Left ventricle myocardium inferior (tissue), 1 donor: ENCODE measurements at places on chromosomes 2 and 18. TPM values are rescaled to one million over a fixed set of nuclear protein-coding genes. Genes with fewer than 3 reads are reported as not detected.

- peaks cover 73% of the 10 kb centered on the region for H3K4me1 ChIP-seq
- DNase-seq: no peak
- no peaks in the 10 kb centered on the region for H3K27me3 ChIP-seq
- H3K4me3 ChIP-seq: no peak overlapping the region
These were observed 27.2 kb downstream of the ATP8B1 start for GRCh38 chr18:57775937-57776336.

GRCh38 chr18:27253571-27253970, 68.5 kb upstream of the CHST9 start:
- H3K27me3 ChIP-seq: no peaks in the 10 kb centered on the region
- H3K36me3 ChIP-seq: no peaks in the 10 kb centered on the region
- H3K4me1 ChIP-seq: no peaks in the 10 kb centered on the region
- H3K27ac ChIP-seq: no peak overlapping the region

- no peak for DNase-seq
- H3K27me3 ChIP-seq: no peaks in the 10 kb centered on the region
- H3K36me3 ChIP-seq: no peaks in the 10 kb centered on the region
- no peak overlapping the region for H3K4me3 ChIP-seq
- H3K4me1 ChIP-seq: peaks cover 4% of the 10 kb centered on the region
These were observed 21.2 kb downstream of the QPCT start for GRCh38 chr2:37365669-37366068.

GRCh38 chr2:73961823-73962615, 22.7 kb upstream of the TET3 start:
- H3K27me3 ChIP-seq: no peaks in the 10 kb centered on the region
- H3K27ac ChIP-seq: no peak overlapping the region
- H3K36me3 ChIP-seq: peaks cover 37% of the 10 kb centered on the region
- DNase-seq: no peak

- DNase-seq: no peak
- no peak overlapping the region for H3K27ac ChIP-seq
- peaks cover 79% of the 10 kb centered on the region for H3K27me3 ChIP-seq
- H3K4me3 ChIP-seq: no peak overlapping the region
These were observed 3.5 kb downstream of the DCDC2C start for GRCh38 chr2:3706892-3707291.

GRCh38 chr2:172516299-172516698, 39.6 kb upstream of the PDK1 start:
- H3K4me1 ChIP-seq: no peaks in the 10 kb centered on the region
- H3K27me3 ChIP-seq: no peaks in the 10 kb centered on the region
- H3K4me3 ChIP-seq: no peak overlapping the region
- no peak overlapping the region for H3K27ac ChIP-seq

GRCh38 chr2:29293830-29294438, 178.7 kb downstream of the CLIP4 start:
- no peaks in the 10 kb centered on the region for H3K4me1 ChIP-seq
- DNase-seq: no peak
- H3K4me3 ChIP-seq: no peak overlapping the region
- H3K27me3 ChIP-seq: peaks cover 87% of the 10 kb centered on the region
- no peak overlapping the region for H3K27ac ChIP-seq

- H3K27me3 ChIP-seq: no peaks in the 10 kb centered on the region
- peaks cover 58% of the 10 kb centered on the region for H3K4me1 ChIP-seq
- no peak overlapping the region for H3K27ac ChIP-seq
These were observed 57.5 kb downstream of the FHOD3 start for GRCh38 chr18:36354989-36355388.

DNA sequence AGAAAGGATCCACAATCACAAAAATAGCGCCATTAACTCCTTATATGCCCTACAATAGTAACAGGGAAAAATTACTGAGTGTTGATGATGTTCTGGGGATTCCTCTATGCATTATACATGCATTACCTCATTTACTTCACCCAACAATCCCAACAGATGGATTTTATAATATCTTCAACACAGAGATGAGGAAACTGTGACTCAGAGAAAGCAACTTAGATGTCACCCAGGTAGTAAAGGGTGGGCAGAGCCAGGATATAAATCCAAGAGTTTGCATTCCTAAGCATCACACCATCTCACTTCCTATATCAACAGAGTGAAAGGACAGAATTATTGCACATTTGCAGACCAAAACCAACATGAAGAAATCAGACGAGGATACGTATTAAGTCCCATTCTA, 144.2 kb downstream of the TCF4 start:
- no peak overlapping the region for H3K27ac ChIP-seq
- no peaks in the 10 kb centered on the region for H3K27me3 ChIP-seq
- peaks cover 48% of the 10 kb centered on the region for H3K4me1 ChIP-seq
- peaks cover 3% of the 10 kb centered on the region for H3K36me3 ChIP-seq
- no peak for DNase-seq
- H3K4me3 ChIP-seq: no peak overlapping the region

DNA sequence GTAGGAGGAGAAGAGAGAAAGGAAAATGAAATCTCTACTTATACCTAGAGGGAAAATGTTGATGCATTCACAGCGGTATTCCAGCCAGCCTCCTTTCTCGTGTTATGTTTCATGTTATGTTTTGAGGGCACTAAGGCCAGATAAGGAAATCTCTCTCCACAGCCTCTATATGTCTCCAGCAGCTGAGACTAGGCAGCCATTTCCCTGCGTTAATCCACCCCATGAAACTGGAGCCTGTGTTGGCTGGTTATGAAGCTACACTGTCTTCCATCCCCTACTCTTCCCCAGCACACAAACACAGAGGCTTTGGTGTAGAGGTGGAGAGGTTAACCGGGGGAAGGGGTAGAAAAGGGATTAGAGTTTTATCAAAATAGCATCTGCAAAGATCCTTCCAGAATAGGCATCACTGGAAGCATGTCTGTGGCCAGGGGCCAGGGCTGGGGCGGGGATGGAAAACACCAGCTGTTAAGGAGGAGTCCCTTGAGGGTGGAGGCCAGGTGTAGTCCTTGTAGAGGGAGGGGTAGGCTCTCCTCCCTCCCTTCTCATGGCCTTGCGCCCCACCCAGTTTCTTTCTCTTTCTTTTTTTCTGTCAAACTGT, 100.9 kb upstream of the TNP1 start:
- no peaks in the 10 kb centered on the region for H3K36me3 ChIP-seq
- no peak overlapping the region for H3K27ac ChIP-seq
- no peak overlapping the region for H3K4me3 ChIP-seq
- no peak for DNase-seq

DNA sequence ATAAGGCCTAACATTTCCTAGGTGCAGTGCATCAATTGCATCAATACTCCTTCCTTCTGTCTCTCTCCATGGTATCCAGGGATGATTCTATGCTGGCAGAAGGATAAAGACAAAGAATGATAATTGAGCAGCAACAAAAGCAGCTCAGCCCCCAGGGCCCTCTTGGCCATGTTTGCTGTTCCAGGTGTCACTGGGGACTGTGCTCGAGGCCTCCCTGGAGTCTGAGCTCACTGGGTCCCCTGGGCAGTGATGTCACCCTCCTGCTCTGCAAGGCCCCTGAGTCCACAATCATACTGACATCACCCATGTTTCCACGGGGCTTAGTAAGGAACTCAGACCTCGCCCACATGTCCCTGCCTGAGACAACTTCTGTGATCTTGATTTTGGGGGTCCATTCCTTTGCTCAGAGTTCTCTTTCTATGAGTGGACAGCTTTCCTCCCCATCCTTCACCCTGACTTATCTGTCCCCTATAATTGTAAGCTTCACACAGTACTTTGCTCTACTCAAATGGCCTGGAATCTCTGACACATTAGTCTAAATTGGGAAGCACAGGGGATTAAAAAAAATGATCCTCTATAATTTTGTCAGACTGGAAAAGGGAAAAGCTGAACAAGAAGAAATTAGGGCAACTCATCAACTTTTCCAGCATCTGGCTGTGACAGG, 15.8 kb upstream of the EXOC6B start:
- no peaks in the 10 kb centered on the region for H3K36me3 ChIP-seq
- no peaks in the 10 kb centered on the region for H3K27me3 ChIP-seq
- no peak overlapping the region for H3K4me3 ChIP-seq
- no peaks in the 10 kb centered on the region for H3K4me1 ChIP-seq

GRCh38 chr2:84897773-84898172, 7.7 kb upstream of the TMSB10 start:
- H3K27ac ChIP-seq: peak overlapping the region; percentile 67
- no peaks in the 10 kb centered on the region for H3K36me3 ChIP-seq
- DNase-seq: no peak
- H3K4me3 ChIP-seq: no peak overlapping the region
- peaks cover 32% of the 10 kb centered on the region for H3K4me1 ChIP-seq
- no peaks in the 10 kb centered on the region for H3K27me3 ChIP-seq

DNA sequence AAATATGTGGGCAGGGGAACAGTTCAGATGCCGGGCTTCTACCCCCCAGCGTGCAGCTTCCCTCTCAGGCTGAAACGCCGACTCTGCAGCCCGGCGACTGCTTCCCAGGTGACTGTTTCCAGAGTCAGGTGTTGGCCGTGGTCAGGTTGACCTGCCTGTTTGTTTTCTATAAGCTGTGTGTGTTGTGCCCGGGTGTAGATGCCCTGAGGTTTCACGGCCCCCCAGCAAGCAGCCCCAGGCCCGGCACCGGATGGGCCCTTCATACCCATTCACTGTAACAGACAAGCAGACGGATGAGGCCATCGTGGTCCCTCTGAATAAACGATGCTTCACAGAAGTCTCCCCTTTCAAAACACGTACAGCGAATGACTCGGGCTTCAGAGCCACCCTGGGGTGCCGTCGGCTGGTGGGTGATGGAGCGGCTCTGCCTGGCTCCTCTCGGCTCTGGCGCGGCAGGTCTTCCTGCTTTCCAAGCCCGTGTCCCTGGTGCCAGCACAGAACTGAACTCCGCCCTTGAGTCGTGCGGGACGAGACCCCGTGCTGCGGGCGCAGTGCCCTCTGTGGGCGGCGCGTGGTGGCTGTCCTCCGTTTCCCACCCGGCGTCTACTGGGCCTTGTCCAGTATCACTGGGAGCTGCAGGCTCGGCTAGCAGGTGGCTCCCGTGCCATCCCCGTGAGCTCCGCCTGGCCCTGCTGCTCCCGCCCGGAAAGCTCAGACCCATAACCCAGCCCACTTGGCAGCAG, 15.0 kb upstream of the KCNG2 start:
- H3K36me3 ChIP-seq: no peaks in the 10 kb centered on the region
- peaks cover 2% of the 10 kb centered on the region for H3K4me1 ChIP-seq
- H3K4me3 ChIP-seq: no peak overlapping the region
- H3K27me3 ChIP-seq: peaks cover 76% of the 10 kb centered on the region
- no peak for DNase-seq

GRCh38 chr2:128970332-128971116, 651.9 kb upstream of the HS6ST1 start:
- H3K36me3 ChIP-seq: no peaks in the 10 kb centered on the region
- H3K27me3 ChIP-seq: peaks cover 15% of the 10 kb centered on the region
- H3K27ac ChIP-seq: no peak overlapping the region
- DNase-seq: no peak
- no peak overlapping the region for H3K4me3 ChIP-seq
- H3K4me1 ChIP-seq: no peaks in the 10 kb centered on the region

GRCh38 chr2:204574486-204574885, 29.2 kb downstream of the PARD3B start:
- no peak overlapping the region for H3K4me3 ChIP-seq
- no peaks in the 10 kb centered on the region for H3K36me3 ChIP-seq
- no peak overlapping the region for H3K27ac ChIP-seq
- H3K27me3 ChIP-seq: no peaks in the 10 kb centered on the region
- H3K4me1 ChIP-seq: peaks cover 12% of the 10 kb centered on the region
- DNase-seq: no peak

DNA sequence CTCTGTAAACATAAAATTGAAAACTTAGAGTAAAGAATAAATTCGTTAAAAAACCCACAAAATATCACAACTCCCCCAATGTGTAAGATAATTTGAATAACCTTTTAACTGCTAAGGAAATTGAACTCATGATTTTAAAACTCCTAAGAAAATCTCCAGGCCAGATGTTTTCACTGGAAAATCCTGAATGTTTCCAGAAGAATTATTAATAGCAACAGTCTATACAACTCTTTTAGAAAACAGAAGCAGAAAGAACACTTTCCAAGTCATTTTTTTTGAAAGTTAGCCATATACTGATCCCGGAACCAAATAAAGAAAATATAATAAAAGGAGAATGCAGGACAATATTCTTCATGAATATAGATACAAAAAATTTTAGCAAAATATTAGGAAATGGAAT, 165.6 kb downstream of the ACOXL start:
- H3K4me1 ChIP-seq: no peaks in the 10 kb centered on the region
- peaks cover 23% of the 10 kb centered on the region for H3K27me3 ChIP-seq
- no peak overlapping the region for H3K27ac ChIP-seq
- no peaks in the 10 kb centered on the region for H3K36me3 ChIP-seq
- DNase-seq: no peak

DNA sequence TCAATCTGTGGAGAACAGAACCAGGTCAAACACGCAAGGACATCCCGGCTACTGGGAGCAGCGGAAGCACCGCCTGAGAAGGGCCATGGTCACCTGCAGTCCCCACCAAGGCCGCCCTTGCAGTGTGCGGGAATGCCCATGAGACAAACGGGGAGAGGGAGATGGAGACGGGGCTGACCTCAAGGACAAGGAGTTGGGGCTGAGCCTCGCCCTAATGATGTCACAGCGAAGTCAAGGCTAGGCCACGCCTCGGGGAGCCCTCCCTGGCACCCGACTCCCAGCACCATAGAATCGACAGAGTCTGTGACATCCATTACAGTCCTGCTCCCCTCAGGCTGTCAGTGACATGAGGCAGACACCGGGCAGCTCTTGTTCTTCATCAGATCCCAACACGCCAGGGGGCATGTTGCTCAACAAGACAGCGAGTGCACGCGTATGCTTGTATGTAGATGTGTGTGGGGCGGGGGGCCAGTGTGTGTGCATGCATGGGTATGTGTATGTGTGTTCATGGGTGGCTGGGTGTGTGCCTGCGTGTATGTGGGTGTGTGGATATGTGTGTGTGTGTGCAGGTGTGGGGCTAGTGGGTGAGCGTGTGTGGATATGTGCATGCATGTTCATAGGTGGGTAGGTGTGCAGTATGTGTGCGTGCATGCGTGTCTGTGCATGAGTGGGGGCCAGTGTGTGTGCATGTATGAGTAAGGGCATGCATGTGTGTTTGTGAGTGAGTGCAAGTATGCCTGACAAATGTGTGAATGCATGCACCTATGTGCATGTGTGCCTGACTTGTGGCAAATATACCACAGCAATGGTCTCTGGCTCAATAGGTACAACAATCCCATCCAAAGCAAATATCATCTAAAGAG, 57.0 kb downstream of the ANKMY1 start:
- no peaks in the 10 kb centered on the region for H3K4me1 ChIP-seq
- no peaks in the 10 kb centered on the region for H3K27me3 ChIP-seq
- H3K36me3 ChIP-seq: peaks cover 6% of the 10 kb centered on the region

GRCh38 chr2:45132551-45132950, 123.3 kb upstream of the SIX2 start:
- no peak for DNase-seq
- H3K27me3 ChIP-seq: peaks cover 6% of the 10 kb centered on the region
- H3K4me3 ChIP-seq: no peak overlapping the region
- H3K4me1 ChIP-seq: no peaks in the 10 kb centered on the region
- H3K27ac ChIP-seq: no peak overlapping the region

- no peaks in the 10 kb centered on the region for H3K27me3 ChIP-seq
- DNase-seq: no peak
- peaks cover 49% of the 10 kb centered on the region for H3K36me3 ChIP-seq
- no peak overlapping the region for H3K4me3 ChIP-seq
- H3K27ac ChIP-seq: peak overlapping the region; percentile 71
These were observed 100.9 kb downstream of the WDSUB1 start for GRCh38 chr2:159185401-159186130.

The IL1R2 gene
- total RNA-seq: 0.96 TPM

The AKAIN1 gene
- not detected for total RNA-seq

The LRRTM4 gene
- 0.55 TPM for total RNA-seq

The CFC1 gene
- not detected for total RNA-seq

The HK2 gene
- total RNA-seq: 19.0 TPM

The DLX1 gene
- total RNA-seq: not detected

The LOXHD1 gene
- 0.49 TPM for total RNA-seq

The ADAM23 gene
- 61.2 TPM for total RNA-seq

The STK11IP gene
- total RNA-seq: 15.9 TPM

The DCDC2C gene
- total RNA-seq: not detected

The GAREM1 gene
- total RNA-seq: 8.6 TPM

The AUP1 gene
- 46.9 TPM for total RNA-seq
